ENCODE measurements at places on chromosomes 3 and 15. TPM values are rescaled to one million over a fixed set of nuclear protein-coding genes. Genes with fewer than 3 reads are reported as not detected.

DNA sequence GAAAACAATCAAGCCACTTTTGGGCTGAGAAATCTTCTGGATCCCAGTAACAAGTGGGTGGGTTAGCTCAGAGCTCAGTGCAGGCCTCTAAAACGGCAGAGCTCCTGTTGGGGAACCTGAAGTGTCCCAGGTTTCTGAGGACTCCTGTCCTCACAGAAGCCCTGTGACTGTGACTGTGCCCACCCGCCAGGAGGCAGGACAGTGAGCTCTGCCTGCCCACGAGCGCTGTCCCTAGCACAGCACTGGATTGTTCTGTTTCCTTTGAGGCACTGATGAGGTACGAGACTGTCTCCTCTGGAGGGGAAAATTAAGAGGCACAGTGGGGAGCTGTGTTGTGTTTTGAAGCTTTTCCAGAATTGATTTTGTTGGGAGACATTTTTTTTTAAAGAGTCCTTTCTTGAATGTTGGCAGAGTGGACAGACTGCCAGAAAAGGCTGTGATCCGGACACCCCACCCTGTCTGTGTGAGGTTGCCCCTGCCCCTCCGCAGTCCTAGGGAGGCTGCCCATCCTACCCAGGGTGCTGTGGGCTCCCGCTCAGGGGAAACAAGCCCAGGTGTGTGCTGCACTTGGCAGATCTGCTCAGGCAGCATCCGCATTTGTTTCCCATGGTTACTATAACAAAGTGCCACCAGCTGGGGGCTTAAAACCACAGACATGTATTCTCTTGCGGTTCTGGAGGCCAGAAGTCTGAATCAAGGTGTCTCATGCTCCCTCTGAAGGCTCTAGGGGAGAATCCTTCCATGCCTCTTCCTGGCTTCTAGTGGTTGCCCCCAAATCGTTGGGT, 66.6 kb upstream of the LARS2 start:
- no peak overlapping the region for H3K27ac ChIP-seq
- H3K4me1 ChIP-seq = no peaks in the 10 kb centered on the region
- H3K27me3 ChIP-seq = peaks cover 6% of the 10 kb centered on the region
- no peaks in the 10 kb centered on the region for H3K36me3 ChIP-seq
- no peak overlapping the region for H3K4me3 ChIP-seq

Gene SLC22A14
- total RNA-seq = not detected

DNA sequence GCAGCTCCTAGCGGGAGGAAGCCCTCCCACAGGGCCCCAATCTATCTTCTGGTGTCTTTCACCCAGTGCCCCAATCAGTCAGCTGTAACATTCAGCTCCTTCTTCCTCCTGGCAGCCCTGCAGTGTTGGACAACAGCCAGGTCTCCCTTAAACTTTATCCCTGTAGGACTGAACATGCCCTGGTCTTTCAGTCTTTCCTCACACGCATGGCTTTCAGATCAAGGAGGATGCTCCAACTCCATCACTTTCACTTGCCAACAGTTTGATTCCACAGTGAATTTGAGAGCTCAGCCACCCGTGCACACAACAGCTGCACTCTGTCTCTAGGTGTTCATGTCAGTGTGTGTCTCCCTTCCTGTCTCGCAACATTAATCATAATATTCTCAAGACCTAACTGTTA, 28.5 kb upstream of the LRRC34 start:
- H3K4me3 ChIP-seq = no peak overlapping the region
- no peak for DNase-seq
- H3K36me3 ChIP-seq = no peaks in the 10 kb centered on the region
- H3K27me3 ChIP-seq = peaks cover 8% of the 10 kb centered on the region

GRCh38 chr3:176521531-176522175, 675.6 kb downstream of the TBL1XR1 start:
- no peaks in the 10 kb centered on the region for H3K36me3 ChIP-seq
- H3K27me3 ChIP-seq = no peaks in the 10 kb centered on the region
- H3K4me3 ChIP-seq = no peak overlapping the region
- H3K4me1 ChIP-seq = no peaks in the 10 kb centered on the region
- no peak overlapping the region for H3K27ac ChIP-seq

GRCh38 chr3:195709676-195710085, 11.1 kb upstream of the MUC20 start:
- H3K27me3 ChIP-seq = no peaks in the 10 kb centered on the region
- no peak overlapping the region for H3K27ac ChIP-seq
- peaks cover 9% of the 10 kb centered on the region for H3K36me3 ChIP-seq
- no peaks in the 10 kb centered on the region for H3K4me1 ChIP-seq
- no peak overlapping the region for H3K4me3 ChIP-seq

Data from CD4-positive, CD25-positive, alpha-beta regulatory T cell (primary cell).